ENCODE measurements at places on chromosomes 6 and 20.
A peak's percentile ranks its signal among the peaks of the same experiment; 100 is the strongest.

- DNase-seq = no peak
Measured at GRCh38 chr6:152502421-152503188, 134.6 kb downstream of the SYNE1 start.

- no peak for DNase-seq
Measured at GRCh38 chr6:100335991-100336390, 128.7 kb downstream of the SIM1 start.

DNA sequence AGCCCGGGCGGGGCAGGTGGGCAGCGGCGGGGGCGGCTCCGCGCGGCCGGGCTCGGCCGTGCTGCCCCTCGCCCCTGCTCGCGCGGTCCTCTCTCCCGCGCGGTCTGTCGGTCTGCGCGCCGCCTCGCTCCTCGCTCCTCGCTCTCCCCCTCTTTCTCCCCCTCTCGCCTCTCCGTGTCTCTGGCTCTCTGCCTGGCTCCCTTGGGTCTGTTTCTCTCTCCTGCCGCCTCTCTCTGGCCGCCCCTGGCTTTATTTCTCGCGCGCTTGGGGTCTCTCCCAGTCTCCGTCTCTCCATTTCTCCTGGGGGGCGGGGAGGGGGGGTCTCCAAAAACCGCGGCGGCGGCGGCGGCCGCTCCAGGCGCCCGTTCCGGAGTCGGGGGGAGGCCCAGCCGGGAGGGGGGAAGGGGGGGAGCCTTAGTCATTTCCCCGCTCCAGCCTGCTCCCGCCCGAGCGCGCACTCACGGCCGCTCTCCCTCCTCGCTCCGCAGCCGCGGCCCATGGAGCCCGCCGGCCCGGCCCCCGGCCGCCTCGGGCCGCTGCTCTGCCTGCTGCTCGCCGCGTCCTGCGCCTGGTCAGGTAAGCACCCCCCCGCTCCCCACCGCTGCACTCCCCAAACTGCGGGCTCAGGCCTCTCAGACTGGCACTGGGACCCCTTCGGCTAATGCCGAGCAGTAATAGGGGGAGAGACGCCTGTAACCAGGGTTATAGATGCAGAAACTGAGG, at the start of gene SIRPA:
Gene SIRPA (plus strand): TSS at position 457 of the 723 bp plus-strand sequence. CDS start 41 bp downstream, at position 498.
- DNase-seq = peak; percentile 63

GRCh38 chr6:89997456-89998445, 103.5 kb downstream of the GJA10 start:
- DNase-seq = no peak

DNA sequence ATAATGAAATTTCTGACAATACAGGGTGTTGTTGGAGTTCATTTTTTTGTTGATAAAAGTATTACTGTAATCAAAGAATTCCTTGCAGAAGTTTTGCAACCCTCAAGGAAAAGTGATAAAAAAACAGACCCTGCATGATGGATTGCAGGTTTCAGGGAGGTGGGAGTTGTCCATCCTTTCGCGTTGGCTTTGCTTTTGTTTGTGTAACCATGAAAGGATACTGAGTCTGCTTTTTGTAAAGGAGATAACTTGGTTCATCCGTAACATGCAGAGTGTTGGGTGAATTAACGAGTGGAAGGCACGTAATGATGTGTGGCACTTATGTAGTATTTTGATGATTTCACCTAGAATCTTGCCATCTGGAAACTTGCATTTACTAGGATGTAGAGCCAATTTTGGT, 23.6 kb downstream of the FOXO3 start:
- DNase-seq = no peak

GRCh38 chr20:37516811-37517750, 4.0 kb upstream of the NNAT start:
- no peak for DNase-seq

DNA sequence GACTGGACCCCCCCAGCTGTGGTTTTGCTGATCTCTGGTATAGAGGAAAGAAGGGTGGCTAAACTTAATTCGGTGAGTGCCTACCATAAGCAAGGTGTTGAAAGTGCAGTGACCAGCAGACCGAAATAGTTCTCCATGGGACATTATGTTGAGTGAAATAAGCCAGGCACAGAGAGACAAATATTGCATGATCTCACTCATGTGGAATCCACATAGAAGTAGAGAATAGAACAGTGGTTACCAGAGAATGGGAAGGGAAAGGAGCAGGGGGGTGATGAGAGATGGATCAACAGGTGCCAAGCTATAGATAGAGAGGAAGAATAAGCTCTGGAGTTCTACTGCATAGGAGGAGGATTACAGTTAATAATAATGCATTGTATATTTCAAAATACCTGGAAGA, 9.7 kb upstream of the GCNT2 start:
- no peak for DNase-seq

- DNase-seq = no peak
Measured at GRCh38 chr6:133758815-133759335, 130.0 kb upstream of the TCF21 start.

GRCh38 chr6:158293122-158293521, 19.1 kb upstream of the TULP4 start:
- DNase-seq = no peak

DNA sequence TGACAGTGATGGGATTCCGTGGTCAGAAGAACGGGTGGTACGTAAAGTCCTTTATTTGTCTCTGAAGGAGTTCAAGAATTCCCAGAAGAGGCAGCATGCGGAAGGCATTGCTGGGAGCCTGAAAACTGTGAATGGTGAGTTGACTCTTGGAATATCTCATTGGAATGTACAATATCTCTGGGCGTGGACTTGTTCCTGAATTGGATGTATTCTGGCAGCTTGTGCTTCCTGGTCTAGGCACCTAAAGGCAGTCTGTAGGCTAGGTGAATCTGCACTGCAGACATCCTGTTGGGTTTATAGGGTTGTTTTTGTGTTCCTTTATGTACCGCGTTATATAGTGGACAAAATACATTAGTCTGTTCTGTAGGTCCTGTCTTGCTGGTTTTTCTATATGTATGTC, 128.2 kb downstream of the JARID2 start:
- no peak for DNase-seq

DNA sequence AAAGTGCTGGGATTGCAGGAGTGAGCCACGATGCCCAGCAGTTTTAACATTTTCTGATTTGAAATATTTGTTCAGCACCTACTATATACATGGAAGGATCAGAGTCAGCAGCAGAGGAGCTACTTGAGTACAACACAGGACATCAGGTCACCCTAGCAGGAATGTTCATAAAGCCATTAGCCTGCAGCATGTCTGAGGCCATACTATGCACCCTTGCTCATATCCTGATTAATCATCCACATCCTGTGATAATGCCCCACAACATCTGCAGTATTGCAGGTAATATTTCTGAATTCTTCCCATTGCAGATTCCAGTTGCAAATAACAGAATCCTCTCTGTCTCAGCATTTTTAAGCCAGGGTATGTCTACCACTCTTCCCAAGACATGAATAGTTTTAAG, 171.0 kb upstream of the PRND start:
- no peak for DNase-seq

DNA sequence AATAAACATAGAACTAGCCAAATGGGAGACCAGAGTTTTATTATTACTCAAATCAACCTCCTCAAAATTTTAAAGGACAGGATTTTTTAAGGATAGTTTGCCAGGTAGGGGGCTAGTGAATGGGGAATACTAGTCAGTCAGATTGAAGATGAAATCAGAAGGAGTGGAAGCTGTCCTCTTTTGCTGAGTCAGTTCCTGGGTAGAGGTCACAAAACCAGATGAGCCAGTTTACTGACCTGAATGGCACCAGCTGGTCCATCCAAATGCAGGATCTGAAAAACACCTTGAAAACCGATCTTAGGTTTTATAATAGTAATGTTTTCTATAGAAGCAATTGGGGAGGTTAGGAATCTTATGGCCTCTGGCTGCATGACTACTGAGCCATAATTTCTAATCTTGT, 558.2 kb downstream of the PKHD1 start:
- no peak for DNase-seq

- DNase-seq = no peak
Measured at GRCh38 chr6:4802312-4802935, 26.2 kb downstream of the CDYL start.

DNA sequence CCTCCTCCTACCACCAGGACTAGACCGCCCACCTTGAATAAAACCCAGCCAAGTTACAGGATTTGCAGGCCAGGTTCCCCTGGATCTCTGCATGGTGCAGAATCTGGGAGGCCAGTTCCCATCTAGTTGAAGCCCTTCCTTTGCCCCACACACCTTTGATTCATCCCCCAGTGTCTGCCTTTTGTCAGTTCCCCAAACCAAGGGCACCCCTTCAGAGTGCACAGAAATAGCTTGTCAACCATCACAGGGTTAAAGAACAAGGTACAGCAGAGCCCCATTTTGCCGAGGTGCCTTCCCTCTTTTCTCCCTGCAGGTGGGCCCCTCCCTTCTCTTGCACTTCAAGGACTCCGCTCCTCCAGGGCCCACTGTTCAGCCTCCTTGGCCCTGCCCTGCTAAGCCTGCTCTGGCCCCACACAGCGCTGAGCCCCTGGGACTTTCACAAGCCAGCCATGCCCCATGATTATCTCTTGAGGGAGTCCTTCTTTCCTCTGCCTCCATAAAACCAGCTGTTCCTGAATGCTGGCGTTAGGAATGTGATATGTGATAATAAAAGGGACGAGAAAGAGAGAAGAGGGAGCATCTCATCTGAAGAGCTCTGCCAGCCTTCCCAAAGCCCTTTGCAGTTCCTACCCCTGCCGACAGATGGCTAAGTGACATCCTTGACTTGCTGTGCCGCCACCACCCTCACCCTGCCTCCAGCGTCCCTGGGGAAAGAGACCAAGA, 280.3 kb downstream of the CDC5L start:
- no peak for DNase-seq

- DNase-seq = no peak
Measured at GRCh38 chr6:113821445-113821844, 35.7 kb upstream of the MARCKS start.

GRCh38 chr6:40499215-40499614, 87.9 kb downstream of the LRFN2 start:
- DNase-seq = no peak

DNA sequence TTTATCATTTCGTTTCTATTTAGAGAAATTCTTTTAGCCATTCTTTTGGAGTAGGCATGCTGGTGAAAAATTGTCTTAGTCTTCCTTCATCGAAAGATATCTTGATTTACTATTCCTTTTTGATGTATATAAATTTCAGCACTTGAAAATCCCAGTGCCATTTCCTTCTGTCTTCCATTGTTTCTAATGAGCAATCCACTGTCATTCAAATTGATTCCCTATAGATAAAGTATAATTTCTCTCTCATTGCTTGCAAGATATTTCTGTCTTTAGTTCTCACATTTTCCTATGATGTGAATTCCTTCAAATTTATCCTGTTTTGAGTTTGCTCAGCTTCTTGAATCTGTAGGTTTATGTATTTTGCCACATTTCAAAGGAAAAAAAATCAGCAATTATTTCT, 251.1 kb upstream of the CHD6 start:
- DNase-seq = no peak

DNA sequence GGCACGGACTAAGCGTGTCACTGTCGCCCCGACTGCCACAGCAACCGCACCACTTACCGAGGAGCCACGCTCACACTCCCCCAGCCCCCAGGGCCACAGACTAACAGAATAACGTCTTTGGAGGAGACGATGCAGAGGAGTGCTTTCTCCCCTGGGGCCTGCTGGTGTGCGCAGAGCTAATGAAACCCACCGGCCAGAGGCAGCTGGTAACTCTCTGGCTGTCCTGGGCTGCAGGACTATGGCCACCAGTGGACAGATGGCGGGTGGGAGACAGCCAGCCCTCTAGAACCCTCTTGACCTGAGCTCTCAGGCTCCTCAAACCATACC, 228.0 kb downstream of the DLL1 start:
- no peak for DNase-seq

- DNase-seq = no peak
Measured at GRCh38 chr6:161235776-161236633, 37.9 kb downstream of the AGPAT4 start.

GRCh38 chr20:45484676-45485075, 15.1 kb downstream of the WFDC2 start:
- DNase-seq = no peak

- no peak for DNase-seq
Measured at GRCh38 chr6:132910759-132911158, 96.4 kb downstream of the RPS12 start.

DNA sequence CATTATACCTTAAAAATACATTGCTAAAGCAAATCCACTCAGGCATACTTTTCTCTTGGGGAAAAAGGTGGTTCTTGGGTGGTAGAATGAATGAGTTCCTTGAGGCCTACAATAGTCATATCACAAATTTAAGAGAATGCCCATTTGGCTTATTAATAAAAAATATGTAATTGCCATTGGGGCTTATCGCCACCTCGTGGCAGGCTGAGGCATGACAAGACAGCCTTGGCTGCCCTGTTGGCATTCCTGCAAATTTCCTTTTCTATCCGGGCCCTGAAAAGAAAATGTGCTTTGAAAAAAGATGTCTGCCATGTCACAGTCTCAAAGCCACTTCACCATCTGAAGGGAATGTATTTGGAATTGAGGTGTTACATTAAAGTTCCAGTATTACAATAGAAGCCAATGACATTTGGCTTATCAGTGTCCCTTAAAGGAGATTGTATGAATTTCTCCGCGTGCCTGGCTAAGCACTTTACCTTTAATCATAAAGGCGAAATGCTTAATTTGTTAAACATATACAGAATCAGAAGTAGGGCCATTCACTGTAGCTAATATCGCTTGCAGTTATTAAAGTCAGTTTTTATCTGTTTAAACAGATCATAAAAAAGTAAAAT, 188.3 kb upstream of the ZFP64 start:
- DNase-seq = no peak

- DNase-seq = no peak
Measured at GRCh38 chr20:7301807-7302206, 534.3 kb downstream of the BMP2 start.

GRCh38 chr6:22952097-22952496, 382.7 kb downstream of the HDGFL1 start:
- no peak for DNase-seq

GRCh38 chr20:14401479-14402138, 64.2 kb upstream of the FLRT3 start:
- DNase-seq = no peak

DNA sequence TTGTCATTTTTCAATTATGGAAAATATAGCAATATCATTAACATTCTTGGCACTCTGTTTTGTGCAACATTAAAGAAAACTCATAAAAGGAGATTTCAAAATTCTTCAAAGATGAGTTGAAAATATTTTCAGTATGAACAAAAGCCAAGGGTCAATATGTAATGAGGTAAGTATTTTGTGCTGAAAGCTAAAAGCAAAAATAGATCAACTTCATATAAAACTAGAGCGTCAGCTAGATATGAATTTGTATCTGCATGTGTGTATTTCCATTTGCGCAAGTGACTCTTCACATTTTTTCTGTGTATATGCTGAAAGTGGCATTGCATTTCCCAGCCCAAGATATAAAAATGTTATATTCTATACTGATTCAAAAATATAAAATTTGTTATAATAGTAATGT, 492.1 kb upstream of the EYS start:
- no peak for DNase-seq

DNA sequence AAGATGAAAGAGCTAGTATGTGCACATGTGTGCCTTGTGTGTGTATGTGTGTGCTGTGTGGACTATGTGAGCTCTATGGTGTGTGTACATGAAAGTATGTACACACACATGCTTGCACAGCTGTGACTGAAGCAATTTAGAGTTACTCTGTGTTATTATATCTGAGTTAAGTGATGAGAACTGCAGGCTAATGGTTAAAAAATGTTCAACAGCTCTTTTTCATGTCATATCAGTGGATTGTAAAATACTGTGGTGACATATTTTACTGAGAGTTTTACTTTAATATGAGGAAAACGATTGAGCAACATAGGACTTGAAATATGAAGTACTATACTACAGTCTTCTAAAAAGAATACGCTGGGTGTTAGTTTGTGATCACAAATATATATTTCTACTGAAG, 195.7 kb upstream of the KCNK16 start:
- no peak for DNase-seq

Data from anterior cingulate cortex (tissue), 58 donors.